AG10803 (cell line): ENCODE measurements at places on chromosomes 7 and 10.

DNA sequence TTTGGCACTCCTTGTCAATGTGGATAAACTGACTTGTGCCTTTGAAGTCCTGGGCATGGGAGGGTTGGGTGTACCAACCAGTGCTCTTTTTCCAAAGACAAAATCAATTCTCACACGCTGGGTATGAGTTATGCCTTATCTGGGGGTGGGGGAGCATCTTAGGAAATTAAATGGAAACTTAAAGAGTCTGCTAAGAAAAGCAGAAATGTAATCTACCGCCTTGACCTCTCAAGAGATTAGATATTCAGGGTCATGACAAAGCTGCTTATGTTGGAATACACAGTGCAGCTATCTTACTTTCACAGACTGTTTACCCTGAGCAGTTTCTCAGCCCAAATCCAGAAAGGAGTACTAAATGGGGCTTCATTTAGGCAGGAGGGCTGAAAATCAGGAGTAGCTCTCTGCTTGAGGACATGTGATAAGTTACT is 2.6 kb downstream of the MEST start:
- DNase-seq, result no peak

GRCh38 chr7:113794573-113794972 is 124.2 kb downstream of the PPP1R3A start:
- DNase-seq, result no peak

GRCh38 chr7:54663603-54664234 is 95.3 kb downstream of the SEC61G start:
- no peak for DNase-seq

DNA sequence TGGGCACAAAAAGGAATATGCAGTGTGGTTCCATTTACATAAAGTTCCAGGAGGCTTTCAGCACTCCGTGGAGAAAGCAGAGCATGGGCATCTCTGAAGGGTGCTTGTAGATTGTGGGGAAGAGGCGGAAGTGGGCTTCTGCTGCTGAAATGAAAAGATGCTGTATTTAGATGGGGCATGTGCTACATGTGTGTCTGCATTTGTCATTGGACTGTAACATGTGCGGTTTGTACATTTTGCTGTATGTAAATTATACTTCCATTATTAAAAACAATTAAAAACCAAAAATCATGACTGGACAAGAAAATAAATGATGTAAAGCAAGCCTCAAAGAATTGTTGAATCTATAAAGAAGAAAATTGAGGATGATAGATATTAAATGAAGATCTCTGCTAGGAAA is 334.0 kb downstream of the WDR37 start:
- no peak for DNase-seq

DNA sequence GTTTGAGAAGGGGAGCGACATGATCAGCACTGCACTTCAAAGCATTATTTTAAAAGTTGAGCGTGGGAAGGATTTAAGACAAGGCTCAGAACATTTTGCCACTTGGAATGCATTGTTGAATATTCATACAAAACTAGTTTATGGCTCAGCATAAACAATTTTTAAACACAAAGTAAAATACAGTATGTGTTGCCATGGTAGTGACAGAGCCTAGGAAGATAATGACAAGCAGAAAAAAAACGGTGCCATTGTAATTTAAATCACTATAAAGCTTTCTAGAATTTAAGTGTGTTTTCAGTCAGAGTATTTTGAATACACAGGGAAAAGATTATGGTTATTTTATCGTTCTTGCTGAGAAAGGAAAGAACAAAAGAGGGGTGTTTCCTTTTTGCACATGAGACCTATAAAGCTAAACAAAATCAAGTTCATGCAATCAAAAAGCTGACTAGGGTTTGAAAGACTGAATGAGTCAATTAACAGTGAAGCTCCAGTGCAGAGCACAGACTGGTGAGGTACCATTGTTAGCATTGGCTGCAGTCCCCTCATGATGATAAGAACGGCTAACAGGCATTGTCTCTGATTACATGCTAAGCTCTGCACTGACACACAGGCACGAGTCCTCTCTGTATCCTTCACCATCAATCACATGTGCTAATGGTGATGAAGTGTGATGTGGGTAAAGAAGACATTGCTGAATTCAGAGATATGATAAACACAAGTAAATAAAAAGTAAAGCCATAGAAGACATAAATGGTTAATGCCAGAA is 181.9 kb upstream of the VSTM2A start:
- DNase-seq, result no peak

GRCh38 chr7:79868010-79868409 is 266.6 kb upstream of the GNAI1 start:
- DNase-seq, result peak; percentile 25

- DNase-seq, result peak; percentile 34
Observed at GRCh38 chr7:128829391-128830166, 627 bp upstream of the FLNC start.

- DNase-seq, result no peak
Observed at GRCh38 chr10:33539116-33539515, 204.6 kb upstream of the NRP1 start.

DNA sequence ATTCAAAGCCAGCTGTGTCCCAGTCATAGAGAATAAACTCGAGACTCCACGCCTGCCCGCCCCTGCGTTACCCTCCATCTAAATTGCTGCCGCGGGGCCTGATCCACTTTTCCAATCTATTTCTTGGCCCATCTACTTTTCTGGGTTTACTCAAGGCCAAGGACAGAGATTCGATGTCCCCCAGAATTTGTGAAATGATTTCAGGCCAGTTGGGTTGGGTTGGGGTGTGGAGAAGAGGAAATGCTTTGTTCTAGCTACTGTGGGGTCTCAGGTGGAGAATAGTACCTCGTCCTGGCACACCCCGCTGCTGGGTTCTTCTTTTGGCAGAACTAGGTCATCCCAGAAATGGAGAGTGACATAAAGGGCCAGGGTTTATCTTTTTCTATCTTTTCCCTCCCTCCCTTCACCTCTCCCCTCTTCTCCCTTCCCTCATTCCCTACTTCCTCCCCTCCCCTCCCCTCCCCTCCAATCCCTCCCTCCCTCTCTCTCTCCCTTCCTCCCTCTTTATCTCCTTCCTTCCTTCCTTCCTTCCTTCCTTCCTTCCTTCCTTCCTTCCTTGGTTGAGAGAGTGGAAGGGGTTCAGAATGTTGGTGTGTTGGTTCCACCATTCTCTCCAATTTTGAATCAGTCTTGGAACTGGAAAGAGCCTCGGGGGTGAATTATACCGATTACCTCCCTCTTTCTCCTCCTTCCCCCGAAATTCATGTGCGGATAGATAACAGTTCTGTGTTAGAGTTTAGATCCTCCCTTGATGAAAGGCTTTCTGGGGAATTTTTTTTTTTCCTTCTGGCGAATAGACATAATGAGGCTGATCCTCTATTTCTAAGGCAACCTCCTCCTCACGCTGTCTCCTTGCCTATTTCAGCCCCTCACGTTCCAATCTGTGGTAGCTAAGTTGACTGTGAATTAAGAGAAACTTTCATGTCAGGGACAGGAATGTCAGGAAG is 1.2 kb upstream of the TMEM229A start:
- DNase-seq, result no peak

DNA sequence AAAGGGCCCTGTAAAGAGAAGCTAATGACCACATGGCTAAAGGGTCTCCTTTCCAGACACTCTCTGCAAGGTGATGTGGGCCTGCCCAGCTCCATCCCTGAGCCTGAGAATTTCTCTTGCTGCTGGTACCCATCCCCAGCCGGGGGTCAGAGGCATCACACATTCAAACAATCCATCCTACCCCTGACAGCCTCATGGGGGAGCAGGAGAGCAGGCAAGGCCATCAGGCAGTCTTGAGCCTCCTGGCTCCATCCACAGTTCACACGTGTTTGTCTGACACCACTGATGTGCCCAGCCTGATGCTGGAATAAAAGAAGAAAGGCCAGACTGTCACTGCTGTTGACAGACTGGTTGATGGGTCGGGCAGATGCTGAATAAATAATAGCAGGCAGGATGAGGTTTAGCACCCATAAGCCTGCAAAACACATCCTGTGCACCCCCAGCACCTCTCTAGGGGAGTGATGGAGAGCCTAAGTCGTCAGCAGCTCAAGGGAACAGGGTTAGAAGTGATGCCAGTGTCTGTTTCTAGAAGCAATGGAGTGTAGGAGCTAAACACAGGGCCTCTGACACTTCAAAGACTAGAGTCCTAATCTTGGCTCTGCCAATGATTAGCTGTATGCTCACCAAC is 43.5 kb downstream of the TLL2 start:
- DNase-seq, result peak; percentile 24

DNA sequence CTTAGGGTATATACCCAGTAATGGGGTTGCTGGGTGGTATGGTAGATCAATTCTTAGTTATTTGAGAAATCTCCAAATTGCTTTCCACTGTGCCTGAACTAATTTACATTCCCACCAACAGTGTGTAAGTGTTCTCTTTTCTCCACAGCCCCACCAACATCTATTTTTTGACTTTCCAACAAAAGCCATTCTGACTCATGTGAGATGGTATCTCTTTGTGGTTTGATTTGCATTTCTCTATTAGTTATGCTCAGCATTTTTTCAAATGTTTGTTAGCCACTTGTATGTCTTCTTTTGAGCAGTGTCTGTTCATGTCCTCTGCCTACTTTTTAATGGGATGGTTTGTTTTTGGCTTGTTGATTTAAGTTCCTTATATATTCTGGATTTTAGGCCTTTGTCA is 66.4 kb downstream of the MGAM2 start:
- no peak for DNase-seq

GRCh38 chr7:158377800-158378623 is 209.6 kb downstream of the PTPRN2 start:
- DNase-seq, result no peak

DNA sequence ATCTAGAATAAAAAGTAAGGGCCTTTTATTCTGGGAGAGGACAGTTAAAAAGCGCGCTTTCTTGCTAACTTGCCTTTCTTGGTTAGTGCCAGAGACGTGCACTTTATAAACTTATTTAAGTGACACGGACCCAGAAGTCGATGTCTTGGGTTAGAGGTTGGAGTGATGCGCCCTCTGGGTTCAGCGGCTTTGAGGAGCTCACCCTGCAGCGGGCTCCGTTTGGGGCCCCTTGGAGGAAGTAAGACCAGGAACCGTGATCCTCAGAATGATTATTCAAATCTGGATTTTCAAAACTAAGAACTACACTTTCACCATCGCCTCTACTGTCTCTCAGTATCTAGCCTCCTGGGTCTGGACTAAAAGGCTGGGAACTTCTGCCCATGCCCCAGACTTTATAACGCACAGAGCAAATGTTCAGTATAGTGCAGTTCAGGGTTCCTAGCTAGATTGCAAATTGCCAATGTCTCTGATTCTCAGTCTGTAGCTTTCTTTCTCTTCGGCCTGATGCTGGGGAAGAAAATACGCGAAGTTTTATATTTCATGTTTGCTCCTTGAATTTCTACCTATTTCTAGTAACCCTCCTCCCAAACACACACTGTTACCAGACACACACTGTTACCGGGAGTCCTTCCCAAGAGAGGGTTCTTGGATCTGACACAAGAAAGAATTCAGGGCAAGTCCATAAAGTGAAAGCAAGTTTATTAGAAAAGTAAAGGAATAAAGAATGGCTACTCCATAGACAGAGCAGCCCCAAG is 18.6 kb upstream of the SMO start:
- no peak for DNase-seq

GRCh38 chr10:26829810-26830515 is 30.8 kb downstream of the ABI1 start:
- DNase-seq, result no peak

GRCh38 chr7:41582116-41582515 is 120.8 kb downstream of the INHBA start:
- DNase-seq, result no peak

- no peak for DNase-seq
Observed at GRCh38 chr7:158157460-158157859, 430.2 kb downstream of the PTPRN2 start.

GRCh38 chr7:150668472-150668911 is 17.0 kb upstream of the GIMAP2 start:
- DNase-seq, result no peak

GRCh38 chr7:148527717-148528168 is 62.8 kb upstream of the C7orf33 start:
- DNase-seq, result peak; percentile 82

DNA sequence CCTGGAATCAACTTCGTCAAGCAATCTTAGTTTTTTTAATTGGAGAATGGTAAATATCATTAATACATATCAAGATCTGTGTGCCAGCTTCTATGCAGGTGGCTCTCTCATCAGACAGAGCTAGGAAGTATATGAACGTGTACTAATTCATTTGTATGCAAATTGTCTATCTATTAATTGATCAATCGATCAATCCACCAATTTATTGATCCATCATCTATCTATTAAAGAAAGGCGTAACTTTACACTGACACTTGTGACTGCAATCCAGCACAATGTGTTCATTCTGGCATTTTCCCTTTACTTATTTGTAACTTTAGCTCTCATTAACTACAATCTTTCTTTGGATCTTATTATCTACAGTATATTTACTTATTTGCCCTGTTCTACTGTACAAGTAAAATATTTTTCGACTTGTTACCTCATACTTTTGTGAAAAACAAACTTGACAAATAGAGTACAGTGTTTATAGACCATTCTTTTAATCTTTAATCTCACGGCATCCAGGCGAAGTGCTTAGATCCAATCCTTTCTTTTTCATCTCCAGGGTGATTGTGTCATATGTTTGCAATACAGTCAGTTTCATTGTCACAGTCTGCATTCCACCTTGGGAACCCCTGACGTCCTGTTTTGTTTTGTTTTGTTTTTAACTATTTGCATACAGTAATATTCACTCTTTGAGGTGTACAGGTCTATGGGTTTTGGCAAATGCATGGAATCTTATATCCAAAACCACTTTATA is 22.0 kb upstream of the GHRHR start:
- no peak for DNase-seq

GRCh38 chr10:117268258-117268657 is 27.3 kb downstream of the SLC18A2 start:
- DNase-seq, result no peak

DNA sequence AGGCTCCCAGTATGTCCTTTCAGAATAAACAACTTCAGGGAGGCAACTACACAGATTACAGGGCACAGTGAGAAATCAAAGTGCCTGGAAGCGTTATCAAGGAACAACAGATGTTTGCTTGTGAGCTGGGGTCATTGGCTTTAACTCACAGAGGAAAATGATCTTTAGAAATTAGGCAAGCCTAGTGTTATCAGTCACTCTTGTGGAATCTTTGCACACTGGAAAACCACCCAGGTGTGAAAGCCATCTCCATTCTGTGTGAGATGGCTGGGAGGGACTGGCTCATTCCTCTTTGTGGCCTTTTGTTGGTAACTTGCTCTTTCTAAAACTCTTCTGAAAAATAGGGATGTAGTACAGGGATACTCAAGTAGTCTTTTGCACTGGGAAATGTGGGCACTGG is 716.0 kb downstream of the XPNPEP1 start:
- no peak for DNase-seq

DNA sequence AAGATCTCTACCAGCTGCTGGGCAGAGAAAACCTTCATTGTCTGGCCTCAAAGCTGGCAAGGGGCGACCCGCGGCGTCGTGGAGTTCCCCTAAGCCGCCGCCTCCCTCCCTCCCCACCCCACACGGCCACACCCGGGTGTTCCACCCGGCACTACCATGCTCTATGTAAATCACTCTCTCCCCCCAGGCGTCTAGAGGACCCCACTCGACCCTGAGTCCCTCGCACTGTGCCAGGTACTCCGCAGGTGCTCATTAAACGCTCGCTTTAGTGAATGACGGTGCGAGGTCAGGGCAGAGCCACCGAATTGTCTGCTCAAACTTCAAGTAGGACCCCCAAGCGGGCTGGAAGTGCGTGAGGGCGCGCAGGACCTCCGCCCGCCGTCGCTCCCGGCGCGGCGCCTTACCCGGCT is 628 bp downstream of the PARP12 start:
- DNase-seq, result no peak

- peak; percentile 61 for DNase-seq
Observed at GRCh38 chr7:114973147-114973546, 51.3 kb downstream of the MDFIC start.
